ENCODE measurements at places on chromosomes 6 and 20.

DNA sequence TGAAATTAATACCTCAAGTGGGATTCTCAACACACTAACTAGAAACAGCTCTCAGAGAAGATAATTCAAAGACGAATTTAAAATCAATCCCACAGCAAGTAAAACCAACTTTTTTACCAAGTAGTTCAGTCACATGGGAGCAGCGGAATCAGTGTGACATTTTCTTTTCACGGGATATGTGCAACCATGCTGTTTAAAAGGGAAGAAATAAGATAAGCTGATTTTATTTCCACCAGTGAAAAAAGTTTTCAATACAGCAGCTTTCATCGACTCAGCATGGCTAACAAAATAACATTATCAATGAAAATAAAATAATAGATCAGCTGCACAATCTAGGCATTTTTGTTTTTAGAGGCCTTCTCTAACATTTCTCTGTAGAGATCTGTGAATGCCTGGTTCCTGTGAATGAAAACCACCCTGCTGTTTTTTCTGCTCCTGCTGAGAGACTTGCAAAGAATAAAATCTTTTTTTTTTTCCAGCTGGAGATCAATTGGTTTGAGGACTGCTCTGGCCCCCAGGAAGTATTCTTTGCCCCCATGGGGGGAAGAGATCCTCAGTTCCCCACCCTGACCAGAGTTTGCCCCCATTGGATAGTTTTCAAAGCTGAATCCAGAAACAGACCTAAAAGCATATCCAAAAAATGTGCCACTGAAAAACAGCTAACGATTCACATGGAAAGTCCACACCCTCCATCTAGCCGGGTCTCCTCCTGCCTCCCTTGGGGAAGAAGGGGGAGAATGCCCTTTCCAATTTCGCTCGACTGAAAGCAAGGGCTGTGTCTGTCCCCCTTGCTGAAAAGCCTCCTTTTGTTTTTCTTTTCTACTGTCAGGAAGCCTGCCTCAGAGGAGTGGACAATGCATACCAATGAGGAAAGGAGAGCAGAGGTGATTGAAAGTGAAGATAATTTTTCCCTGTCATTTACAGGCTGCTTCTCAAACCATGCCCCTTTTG is 317.6 kb downstream of the PRKN start:
- no peak for DNase-seq
- no peaks in the 10 kb centered on the region for H3K4me1 ChIP-seq
- H3K27ac ChIP-seq: no peak overlapping the region
- H3K4me3 ChIP-seq: no peak overlapping the region
- H3K36me3 ChIP-seq: no peaks in the 10 kb centered on the region
- no peaks in the 10 kb centered on the region for H3K27me3 ChIP-seq

GRCh38 chr6:150269857-150270223 is 99.0 kb upstream of the IYD start:
- H3K36me3 ChIP-seq: no peaks in the 10 kb centered on the region
- no peaks in the 10 kb centered on the region for H3K4me1 ChIP-seq
- no peak overlapping the region for H3K27ac ChIP-seq
- peak; percentile 50 for DNase-seq

DNA sequence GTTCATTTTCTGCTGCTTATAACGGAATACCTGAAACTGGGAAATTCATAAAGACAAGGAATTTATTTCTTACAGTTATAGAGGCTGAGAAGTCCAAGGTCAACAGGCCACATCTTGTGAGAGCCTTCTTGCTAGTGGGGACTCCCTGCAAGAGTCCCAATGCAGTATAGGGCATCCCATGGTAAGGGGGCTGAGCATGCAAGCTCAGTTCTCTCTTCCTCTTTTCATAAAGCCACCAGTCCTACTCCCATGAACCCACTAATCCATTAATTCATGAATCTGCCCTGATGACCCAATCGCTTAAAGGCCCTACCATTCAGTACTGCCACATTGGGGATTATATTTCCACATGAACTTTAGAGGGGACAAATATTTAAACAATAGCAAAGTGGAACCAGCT is 26.5 kb downstream of the CYB5R4 start:
- no peaks in the 10 kb centered on the region for H3K36me3 ChIP-seq
- H3K4me1 ChIP-seq: no peaks in the 10 kb centered on the region
- no peaks in the 10 kb centered on the region for H3K27me3 ChIP-seq
- H3K27ac ChIP-seq: no peak overlapping the region
- no peak for DNase-seq

DNA sequence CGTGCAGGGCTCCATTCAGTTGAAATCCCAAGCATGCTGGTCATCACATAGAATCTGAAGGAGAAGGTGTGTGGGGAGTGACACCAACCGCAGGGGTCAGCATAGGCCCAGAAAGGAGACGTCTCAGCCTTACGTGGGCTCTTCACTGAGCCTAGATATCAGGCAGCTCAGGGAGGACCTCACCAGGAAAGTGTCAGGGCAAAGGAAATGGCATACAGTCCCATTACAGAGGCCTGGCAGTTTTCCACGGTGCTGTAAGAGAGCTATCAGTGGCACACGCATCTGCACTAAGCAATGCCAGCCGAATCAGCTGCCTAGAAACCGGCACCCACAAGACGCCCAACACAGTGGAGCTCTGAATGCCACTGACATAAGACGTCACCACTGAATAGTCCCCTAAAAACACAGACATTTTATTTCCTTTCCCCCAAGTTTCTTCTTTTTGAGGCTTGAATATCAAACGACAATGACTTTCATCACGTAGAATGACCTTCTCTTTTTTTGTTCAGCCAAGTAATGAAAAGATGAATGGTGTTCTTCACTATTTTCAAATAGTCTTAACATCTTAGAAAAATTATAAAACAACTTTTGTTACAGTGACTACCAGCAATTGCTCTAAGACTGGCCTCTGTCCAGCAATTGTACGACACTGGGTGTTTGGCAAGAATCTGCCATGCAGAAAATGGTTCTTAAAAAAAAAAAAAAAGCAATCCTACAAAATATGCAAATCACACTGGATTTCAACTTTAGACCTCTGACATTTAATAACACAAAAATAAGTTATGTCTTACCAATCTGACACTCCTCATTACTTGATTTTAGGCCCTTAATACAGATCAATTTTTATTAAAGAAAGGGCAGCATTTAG is 88.9 kb upstream of the FOXQ1 start:
- no peaks in the 10 kb centered on the region for H3K27me3 ChIP-seq
- H3K36me3 ChIP-seq: no peaks in the 10 kb centered on the region
- no peaks in the 10 kb centered on the region for H3K4me1 ChIP-seq
- no peak overlapping the region for H3K4me3 ChIP-seq

GRCh38 chr6:34052918-34053608 is 92.8 kb downstream of the GRM4 start:
- no peaks in the 10 kb centered on the region for H3K4me1 ChIP-seq
- no peaks in the 10 kb centered on the region for H3K27me3 ChIP-seq
- no peaks in the 10 kb centered on the region for H3K36me3 ChIP-seq
- no peak overlapping the region for H3K4me3 ChIP-seq
- DNase-seq: no peak

GRCh38 chr6:6005051-6006005 is 1.4 kb downstream of the NRN1 start:
- no peak overlapping the region for H3K27ac ChIP-seq
- H3K27me3 ChIP-seq: peaks cover 80% of the 10 kb centered on the region
- H3K4me1 ChIP-seq: peaks cover 10% of the 10 kb centered on the region
- H3K4me3 ChIP-seq: no peak overlapping the region

GRCh38 chr20:58596750-58597248 is 54.3 kb upstream of the STX16 start:
- H3K36me3 ChIP-seq: no peaks in the 10 kb centered on the region
- no peaks in the 10 kb centered on the region for H3K4me1 ChIP-seq
- no peaks in the 10 kb centered on the region for H3K27me3 ChIP-seq
- no peak for DNase-seq
- peak overlapping the region; percentile 31 for H3K27ac ChIP-seq

- no peaks in the 10 kb centered on the region for H3K27me3 ChIP-seq
- no peak for DNase-seq
- no peak overlapping the region for H3K4me3 ChIP-seq
Observed at GRCh38 chr6:87115402-87116135, 20.7 kb upstream of the CGA start.

GRCh38 chr6:165487950-165488349 is 175.1 kb downstream of the PDE10A start:
- no peak for DNase-seq
- no peaks in the 10 kb centered on the region for H3K36me3 ChIP-seq
- no peaks in the 10 kb centered on the region for H3K27me3 ChIP-seq
- no peak overlapping the region for H3K4me3 ChIP-seq
- no peaks in the 10 kb centered on the region for H3K4me1 ChIP-seq
- H3K27ac ChIP-seq: no peak overlapping the region

- no peaks in the 10 kb centered on the region for H3K36me3 ChIP-seq
- H3K4me3 ChIP-seq: no peak overlapping the region
- no peak overlapping the region for H3K27ac ChIP-seq
- no peak for DNase-seq
Observed at GRCh38 chr6:100479179-100480035, 14.7 kb upstream of the SIM1 start.

GRCh38 chr6:6635291-6635690 is 46.8 kb downstream of the LY86 start:
- no peak overlapping the region for H3K4me3 ChIP-seq
- H3K27me3 ChIP-seq: no peaks in the 10 kb centered on the region
- no peaks in the 10 kb centered on the region for H3K36me3 ChIP-seq
- H3K27ac ChIP-seq: no peak overlapping the region
- DNase-seq: no peak

GRCh38 chr20:34262488-34263288 is 21.5 kb downstream of the ASIP start:
- H3K36me3 ChIP-seq: no peaks in the 10 kb centered on the region
- H3K27ac ChIP-seq: peak overlapping the region; percentile 6
- DNase-seq: no peak

GRCh38 chr20:60664106-60664505 is 588.0 kb upstream of the CDH4 start:
- H3K27me3 ChIP-seq: no peaks in the 10 kb centered on the region
- DNase-seq: no peak
- no peaks in the 10 kb centered on the region for H3K4me1 ChIP-seq
- no peak overlapping the region for H3K27ac ChIP-seq
- no peaks in the 10 kb centered on the region for H3K36me3 ChIP-seq

DNA sequence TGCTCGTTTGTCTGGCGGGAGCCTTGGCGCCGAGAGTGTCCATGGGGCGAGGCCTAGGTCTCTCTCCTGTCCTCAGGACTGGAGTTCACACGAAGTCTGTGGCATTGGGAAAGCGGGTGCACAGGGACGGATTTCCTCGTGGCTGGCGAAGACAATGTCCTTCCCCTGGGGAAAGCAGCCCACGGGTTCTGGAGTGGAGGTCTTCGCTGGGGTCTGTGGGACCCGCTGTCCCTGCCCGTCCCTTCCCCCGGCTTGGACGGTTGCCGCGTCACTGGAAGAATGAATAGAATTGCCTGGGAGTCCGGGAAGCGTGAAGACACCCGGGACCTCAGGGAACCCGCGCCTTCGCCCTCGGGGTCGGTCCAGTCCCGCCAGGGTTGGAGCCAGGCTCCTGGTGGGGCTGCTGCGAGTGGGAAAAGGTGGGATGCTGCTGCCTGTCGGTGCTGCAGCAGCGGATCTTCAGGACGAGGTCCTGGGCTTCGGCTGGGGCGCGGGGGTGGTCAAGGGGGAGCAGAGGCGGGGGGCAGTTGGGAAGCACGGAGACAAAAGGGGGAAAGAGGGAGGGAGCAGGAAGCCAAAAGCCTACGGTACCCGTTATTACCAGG is 441.8 kb upstream of the DEFB115 start:
- no peaks in the 10 kb centered on the region for H3K27me3 ChIP-seq
- H3K4me3 ChIP-seq: no peak overlapping the region
- H3K27ac ChIP-seq: no peak overlapping the region
- no peaks in the 10 kb centered on the region for H3K4me1 ChIP-seq

DNA sequence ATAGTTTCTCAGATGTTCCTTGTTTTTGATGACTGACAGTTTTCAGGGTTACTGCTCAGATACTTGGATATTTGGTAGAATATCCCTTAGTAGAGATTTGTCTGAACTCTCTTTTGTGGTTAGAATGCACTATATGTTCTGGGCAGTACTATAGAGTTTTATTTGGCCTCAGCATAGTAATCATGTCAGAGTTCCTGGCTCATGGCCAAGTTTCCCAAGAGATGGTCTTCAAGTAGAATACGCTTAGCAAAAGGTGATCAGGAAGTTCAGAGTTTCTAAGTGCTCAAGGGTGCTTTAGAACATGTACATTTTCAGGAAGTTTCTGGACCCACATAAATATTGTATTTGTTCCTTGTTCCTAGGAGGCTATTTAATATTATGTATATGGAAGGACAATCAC is 1209.7 kb upstream of the GJE1 start:
- no peak for DNase-seq
- no peaks in the 10 kb centered on the region for H3K36me3 ChIP-seq
- H3K4me3 ChIP-seq: no peak overlapping the region
- no peak overlapping the region for H3K27ac ChIP-seq
- H3K27me3 ChIP-seq: no peaks in the 10 kb centered on the region
